ENCODE measurements at places on chromosomes 4 and X.

DNA sequence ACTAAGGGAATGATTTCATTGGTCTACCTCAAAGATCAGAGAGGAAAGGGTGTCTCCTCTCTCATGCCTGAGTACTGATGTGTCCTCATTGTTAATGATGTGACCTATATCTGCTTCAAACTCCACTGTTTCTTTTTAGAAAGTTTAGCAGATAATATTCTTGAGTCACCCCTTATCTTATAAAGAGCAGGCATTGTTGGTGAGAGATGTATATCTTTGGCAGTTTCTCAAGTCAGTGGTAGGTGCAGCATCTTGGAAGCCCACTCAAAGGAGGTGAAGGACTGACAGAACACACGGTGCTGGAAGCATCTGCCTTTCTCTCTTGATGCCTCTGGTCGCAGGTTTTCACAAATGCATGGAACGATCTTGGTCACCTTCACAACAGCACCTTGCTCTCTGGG is 71.2 kb downstream of the ZNF518B start:
- DNase-seq: no peak

DNA sequence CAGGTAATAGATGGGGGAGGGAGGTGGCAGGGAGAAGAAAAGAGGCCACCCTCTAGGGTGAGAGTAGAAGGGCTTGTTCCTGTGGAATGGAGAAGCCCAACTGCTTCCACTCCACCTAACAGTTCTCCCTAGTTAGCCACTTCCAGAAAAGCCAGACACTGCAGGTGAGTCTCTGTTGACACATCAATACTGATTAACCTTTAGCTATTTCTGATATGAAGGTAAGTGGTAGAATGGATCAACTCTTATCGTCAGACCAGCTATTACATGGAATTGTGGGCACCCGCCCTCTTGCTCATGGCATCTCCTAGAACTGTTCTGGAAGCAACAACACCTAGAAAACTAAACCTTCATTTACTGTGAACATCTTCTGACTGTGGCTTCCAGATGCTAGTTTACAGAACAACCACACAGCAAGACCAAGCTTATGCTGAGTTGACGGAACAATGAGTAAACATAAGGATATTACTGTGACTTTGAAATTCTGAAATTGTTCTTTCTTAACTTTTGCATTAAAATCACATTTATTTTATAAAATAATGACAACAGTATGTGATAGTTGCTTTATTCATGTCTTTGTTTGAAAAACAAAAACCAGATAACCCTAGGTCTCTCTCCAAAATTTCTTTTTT is 44.7 kb downstream of the ANXA3 start:
- no peak for DNase-seq

GRCh38 chr4:11698846-11699590 is 270.3 kb upstream of the HS3ST1 start:
- DNase-seq: no peak

DNA sequence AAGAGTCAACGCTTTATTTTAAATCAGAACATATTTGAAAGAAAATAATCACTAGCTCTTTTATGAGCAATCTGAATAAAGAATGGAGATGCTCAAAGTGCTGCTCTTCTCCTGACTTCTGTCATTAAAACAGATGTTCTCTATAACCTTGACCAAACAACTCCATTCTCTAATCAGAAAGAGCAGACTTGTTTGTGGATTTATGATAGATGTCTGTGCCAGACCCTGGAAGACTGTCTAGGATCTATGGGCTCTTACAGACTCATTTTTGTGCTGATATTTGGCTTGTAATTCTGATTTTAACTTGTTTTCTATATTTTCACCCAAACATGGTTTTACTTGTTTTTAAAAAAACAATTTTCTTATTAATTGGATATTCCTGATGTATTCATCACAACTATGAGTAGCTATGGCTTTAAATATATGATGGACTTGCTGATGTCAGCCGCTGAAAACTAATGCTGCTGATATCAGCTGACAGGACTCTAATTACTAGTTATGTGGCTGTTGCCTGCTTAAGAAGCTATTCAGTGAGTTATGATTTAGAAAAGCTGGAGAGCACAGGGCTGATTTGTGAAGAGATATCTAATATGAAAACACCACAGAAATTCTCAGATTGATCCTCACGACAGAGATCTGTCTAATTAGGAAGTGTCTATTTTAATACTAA is 31.6 kb upstream of the MAML3 start:
- no peak for DNase-seq

- DNase-seq: no peak
Observed at GRCh38 chr4:80036949-80037685, 35.9 kb downstream of the ANTXR2 start.

DNA sequence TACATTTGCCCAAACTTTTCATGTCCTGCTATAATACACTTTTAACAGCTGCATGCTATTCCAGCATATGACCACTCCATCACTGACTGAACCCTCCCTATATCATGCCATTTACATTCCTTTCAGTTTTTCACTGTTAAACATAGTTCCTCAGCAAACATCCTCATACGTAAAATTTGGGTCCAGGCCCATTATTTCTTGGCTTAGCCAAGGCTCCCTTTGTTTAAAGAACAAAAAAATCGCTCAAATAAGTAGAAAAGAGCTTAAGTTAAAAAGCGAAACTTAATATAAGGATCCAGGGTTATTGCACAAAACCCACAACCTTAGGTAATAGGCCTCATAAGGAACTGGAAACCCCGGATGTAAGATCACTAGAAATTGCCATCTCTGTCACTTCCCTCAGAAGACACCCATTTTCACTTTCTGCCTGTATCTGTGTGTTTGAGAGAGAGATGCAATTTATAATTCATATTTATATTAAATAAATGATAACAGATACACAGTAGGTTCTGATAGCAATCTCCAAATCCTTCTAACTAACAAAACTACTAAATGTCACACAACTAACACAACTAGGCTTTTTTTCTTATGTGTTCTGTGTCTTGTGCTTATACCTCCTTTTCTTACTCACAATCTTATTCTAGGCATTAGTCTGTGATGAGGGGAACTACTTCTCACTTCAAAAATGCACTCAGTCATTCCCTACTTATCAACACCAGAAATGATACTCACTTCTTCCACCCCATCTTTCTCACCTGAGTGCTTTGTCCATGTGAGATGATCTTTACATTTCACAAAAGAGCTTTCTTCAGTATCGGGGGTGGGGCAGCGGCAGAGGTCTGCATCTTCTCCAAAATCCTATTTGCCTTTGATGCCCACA is 59.9 kb upstream of the FAM241A start:
- no peak for DNase-seq

DNA sequence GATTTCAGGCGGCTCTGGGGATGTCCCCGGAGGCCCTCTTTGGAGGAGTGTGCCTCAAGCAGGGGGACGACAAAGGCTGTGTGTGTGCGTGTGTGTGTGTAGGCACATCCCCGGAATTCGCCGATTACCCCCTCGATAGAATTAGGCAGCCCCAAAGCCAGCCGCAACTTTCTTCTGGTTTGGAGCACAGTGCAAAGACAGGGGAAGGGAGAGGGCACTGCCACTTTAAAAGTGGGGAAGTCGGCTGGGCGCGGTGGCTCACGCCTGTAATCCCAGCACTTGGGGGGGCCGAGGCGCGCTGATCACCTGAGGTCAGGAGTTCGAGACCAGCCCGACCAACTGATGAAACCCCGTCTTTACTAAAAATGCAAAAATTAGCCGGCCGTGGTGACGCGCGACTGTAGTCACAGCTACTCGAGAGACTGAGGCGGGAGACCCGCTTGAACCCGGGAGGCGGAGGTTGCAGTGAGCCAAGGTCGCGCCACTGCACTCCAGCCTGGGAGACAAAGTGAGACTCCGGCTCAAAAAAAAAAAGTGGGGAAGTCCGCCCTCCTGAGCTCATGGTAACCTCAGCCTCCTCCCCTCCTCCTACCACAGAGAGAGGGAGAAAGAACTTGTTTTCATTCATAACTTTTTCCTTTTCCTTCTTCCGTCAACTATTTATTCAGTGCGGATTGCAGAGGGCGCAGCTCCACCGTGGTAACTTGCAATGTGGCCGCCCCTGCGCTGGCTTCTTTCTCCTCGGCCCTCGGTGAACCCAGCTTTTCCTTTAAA is 2.4 kb downstream of the SPRY1 start:
- peak; percentile 31 for DNase-seq

GRCh38 chr4:142365391-142365790 is 480.7 kb downstream of the INPP4B start:
- DNase-seq: no peak

DNA sequence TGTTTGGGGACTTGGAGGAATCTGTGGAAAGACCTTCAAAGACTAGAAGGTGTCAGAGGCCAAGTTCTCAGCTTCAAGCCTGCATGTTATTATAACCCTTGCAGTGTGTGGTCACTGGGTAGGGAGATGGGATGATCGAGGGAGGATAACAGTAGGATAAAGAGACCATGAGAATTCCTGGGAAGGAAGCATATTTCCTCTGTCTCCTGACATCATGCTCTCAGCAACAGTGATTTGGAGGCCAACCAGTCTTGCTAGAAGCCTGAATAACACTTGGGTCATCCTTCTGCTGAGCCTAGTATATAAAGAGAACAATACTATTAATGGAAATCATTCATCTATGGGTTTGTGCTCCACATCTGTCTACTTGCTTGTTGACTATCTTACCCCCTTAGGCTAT is 40.9 kb upstream of the ANXA3 start:
- DNase-seq: no peak

DNA sequence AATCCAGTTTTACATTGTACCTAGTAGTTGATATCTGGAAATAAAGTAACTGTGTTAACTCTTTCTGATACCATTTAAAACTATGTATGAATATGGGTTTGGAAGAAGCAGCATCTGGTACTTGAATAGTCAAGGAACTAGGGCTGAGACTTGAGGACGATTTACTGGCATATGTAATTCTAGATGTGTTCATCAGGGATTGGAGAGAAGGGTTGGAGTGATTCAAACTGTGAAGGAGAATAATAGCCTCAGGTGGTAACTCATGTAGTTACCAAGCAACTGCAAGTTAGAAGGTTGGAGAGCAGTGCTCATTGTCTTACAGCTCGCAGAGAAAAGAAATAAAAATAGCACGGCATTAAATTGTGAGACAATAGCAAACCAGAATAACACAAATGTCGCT is 29.5 kb upstream of the TXLNG start:
- DNase-seq: no peak

- DNase-seq: no peak
Observed at GRCh38 chrX:8673201-8673600, 58.7 kb downstream of the ANOS1 start.

GRCh38 chrX:65598559-65599147 is 64.1 kb upstream of the LAS1L start:
- no peak for DNase-seq

DNA sequence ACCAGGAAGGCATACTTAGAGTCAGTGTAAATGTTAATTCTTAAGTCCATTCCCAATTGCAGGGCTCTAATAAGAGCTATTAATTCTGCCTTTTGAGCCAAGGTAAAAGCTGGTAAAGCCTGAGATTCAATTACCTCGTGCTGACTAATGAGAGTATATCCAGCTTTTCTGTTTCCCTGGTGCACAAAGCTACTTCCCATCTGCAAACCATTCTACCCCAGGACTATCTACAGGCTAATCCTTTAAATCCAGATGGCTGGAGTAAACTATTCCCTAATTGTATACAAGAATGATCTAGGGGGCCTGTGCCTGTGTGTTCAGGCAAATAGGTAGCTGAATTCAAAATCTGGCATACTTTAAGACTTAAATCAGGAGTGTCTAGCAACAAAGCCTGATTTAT is 365.0 kb downstream of the GPM6A start:
- DNase-seq: no peak

Measured in midbrain (tissue), 1 donor.